ENCODE measurements at places on chromosomes 2 and 18.

DNA sequence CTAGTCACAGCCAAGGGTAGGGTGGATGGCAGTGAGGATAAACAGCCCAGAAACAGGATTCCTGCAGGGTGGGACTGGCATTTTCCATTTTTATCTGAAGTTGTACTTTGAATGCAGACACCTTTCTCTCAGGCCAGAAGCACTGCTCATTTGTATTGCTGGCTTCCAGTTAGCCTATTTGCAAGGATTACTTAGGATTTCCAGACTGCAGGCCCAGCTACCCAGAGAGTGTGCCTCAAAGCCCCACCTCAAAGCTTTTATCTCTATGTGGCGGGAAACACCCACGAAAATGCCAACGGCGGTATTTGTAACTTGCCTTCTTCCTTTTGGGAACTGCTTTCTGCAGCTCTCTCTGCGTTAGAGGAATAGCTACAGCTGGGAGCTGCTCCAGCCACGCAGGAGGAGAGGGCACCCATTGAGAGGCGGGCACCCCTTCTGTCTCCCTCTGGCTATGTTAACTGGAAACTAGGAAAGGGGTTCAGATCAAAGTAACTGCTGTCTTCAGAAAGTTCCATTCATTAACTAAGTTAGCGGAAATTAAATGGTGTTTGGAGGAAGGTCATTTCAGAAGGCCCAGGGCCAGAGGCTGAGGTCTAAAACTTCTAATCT lies 144.9 kb downstream of the TGIF1 start:
- DNase-seq, result no peak

DNA sequence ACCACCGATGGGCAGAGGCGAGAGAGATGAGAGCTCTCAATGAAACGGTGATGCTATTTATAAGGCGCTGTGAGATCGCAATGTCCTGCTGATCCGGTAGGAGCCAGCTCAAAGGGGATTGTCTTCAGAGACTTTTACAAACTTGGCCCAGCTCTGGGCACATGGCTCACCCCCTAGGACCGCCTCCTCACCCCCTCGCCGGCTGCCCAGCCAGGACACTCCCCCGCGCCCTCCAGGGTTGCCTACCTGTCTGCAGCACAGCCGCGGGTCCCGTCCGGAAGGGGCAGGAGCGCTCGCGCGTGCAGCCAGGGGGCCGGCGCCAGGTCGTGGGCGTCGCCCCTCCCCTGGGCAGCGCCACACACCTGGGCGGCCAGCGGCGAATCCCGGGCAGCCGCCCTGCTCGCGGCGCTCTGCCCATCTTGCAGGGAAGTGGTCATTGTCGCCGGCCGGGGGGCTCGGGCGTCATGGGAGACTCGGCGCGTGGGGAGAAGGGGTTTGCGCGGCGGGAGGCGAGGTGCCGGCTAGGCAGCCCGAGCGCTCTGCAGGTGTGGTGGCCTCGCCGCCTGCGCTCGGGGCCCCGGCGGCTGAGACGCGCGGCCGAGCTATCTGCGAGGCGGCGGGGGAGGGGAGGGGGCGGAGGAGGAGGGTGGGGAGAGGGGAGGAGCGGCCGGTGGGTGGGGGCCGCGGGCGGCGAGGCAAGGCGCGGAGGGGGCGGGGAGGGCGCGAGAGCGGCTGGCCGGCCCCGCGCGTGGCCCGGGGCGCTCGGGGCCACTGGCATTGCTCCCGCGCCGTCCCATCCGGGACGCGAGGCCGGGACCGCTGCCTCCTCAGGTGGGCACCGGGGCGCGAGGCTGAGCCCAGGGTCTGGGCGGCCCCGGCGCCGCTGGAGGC lies at the start of gene GRB14:
GRB14 (minus strand) TSS at position 610 of the 891 bp plus-strand sequence; CDS start at position 437, 173 bp downstream.
- no peak for DNase-seq

- DNase-seq, result no peak
Observed at GRCh38 chr2:219059375-219059724, 1.4 kb downstream of the IHH start.

GRCh38 chr2:223467196-223467595 lies 135.0 kb downstream of the SCG2 start:
- no peak for DNase-seq

DNA sequence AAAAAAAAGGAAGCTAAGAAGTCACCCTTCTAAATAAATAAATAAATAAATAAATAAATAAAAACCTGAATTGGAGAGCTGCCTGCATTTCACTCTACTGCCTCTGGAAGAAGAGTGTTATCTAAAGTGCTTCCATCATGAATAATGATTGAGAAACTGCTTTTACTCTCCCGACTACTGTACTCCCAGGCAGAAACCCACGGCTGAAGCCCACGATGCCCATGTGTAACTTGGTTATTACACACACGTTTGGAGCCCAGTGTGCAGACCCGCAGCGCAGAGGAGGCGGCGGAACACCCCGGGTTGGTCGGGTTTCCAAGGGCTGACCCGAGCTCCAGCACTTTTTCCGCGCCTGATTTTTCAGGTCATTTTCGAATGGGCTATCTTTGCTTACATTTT lies 697 bp upstream of the SPATS2L start:
- DNase-seq, result no peak

DNA sequence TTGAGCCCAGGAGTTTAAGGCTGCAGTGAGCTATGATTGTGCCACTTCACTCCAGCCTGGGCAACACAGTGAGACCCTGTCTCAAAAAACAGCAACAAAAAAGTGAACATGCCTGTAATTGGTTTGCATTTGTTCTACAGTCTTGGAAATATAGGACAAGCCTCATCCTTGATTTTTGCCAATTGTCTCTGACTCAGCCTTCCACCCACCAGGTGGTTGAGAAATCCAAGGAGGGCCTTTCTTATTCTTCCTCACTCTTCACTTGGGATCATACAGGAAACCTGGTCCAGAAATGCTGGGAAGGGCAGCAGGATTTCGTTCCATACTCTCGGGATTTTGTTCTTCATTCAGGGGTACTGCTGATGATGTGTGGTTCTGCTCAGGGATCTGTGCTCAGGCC lies 94.6 kb downstream of the CDC42EP3 start:
- no peak for DNase-seq

GRCh38 chr2:102062802-102063201 lies 71.0 kb downstream of the IL1R2 start:
- DNase-seq, result no peak

DNA sequence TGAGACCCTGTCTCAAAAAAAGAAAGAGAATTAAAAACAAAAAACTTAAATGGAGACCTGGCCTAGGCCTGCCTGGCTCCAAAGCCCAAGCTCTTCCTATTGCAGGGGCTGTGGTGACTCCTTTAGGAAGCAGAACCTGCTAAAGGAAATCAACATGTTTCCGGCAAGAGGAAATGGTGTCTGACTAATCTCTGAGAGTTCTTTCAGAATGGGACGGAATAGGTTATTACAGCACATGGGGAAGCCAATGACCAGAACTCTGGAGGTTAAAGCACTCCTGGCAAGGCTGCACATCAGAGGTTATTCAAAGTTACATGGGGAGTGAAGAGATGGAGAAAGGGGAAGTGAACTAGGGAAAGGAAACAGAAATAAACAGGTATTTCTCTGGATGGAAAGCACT lies 21.4 kb downstream of the KIF3C start:
- no peak for DNase-seq

GRCh38 chr2:150578481-150578880 lies 91.0 kb upstream of the RND3 start:
- no peak for DNase-seq

DNA sequence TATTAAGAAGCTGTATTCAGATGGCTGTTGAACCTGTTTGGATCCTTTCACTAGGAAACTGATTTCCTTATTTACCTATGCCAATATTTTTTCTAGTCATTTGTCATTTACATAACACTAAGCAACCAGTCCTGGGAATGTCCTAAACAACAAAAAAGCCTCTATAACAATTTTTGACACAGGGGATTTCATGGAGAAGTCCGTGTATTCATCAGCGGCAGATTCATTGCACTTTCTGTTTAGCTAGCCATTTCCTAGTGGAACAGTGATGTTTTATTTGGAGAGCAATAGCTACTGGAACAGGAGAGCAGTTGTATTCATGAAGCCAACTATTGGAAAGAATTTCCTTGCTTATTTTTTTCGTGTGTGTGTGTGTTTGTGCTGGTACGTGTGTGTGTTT lies 604.3 kb upstream of the POU3F3 start:
- no peak for DNase-seq

- no peak for DNase-seq
Observed at GRCh38 chr18:23183411-23184150, 48.3 kb downstream of the CABLES1 start.

GRCh38 chr2:172655091-172655837 lies 80.4 kb upstream of the RAPGEF4 start:
- DNase-seq, result no peak

DNA sequence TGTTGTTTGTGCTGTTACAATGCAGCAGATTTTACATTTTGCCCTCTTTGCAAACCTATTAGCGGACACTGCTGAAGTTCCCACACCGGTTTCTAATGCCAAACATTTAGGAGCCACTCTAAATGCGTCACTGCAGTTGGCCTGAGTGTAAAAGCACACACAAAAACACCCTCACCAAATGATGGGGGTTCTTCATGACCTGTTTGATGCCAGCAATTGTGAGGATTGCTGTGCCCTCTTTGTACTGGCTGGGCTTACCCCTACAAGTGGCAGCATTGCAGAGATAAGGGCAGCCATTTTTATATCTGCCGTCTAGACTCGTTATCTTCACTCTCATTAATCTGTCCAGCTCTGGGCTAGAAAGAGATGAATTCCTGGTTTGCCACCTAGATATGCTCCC lies 85.3 kb downstream of the NRP2 start:
- no peak for DNase-seq

GRCh38 chr2:127670055-127670956 lies 5.0 kb downstream of the LIMS2 start:
- DNase-seq, result no peak

DNA sequence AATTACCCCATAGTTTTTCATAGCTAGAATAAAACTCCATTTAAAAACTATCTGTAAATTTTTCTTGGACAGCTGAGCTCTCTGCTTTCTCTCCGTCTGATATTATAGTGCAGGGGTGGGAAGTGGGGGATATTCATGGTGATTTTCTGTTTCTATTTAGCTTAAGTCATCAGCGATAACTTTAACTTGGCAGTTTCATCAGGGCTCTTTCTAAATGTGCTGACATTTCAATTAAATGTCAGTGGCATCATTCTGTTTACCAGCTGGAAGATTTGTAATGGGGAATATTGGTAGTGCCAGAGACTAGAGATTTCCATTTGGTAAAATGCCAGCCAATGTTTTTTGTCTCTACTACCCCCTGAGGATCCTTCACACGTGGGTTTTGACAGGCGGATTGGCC lies 53.5 kb upstream of the CAPN13 start:
- no peak for DNase-seq

DNA sequence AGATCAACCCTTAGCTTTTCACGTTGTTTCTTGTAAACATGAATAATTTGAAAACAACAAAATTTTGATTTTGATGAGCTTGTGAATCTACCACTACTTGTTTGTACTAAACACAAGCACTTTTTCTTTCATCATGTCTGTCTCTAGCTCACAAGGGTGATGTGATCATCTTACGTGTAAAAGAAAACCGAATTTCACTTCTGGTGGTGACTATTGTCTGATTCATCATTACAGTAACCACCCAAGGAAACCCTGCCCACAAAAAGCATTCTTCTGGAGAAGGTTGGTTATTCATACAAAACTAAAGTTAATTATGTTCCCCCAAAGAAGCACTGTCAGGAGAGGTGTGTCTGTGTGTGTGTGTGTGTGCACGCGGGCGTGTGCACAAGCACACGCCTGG lies 285.4 kb downstream of the ZNF516 start:
- DNase-seq, result no peak

- no peak for DNase-seq
Observed at GRCh38 chr2:407630-408029, 119.7 kb upstream of the ALKAL2 start.

- no peak for DNase-seq
Observed at GRCh38 chr2:232448304-232448690, 7.7 kb upstream of the ALPI start.

DNA sequence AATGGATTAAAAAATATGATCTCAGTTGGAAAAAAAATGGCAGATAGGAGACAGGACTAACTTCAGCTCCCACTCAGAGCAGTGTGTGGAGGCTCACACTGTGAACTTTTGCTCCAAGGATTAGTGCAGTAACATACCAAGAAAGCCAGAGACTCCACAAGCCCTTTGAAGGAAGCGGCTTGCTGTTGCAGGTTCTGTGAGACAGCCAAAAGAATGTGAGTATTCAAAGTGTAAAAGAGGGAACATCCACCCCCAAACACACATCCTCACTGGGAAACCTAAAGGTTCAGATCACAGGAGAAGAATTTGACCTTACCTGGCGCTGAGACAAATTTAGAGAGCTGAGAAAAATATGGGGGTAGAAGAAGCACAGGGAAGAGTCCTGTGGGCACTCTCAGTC lies 77.5 kb downstream of the FAM171B start:
- no peak for DNase-seq

DNA sequence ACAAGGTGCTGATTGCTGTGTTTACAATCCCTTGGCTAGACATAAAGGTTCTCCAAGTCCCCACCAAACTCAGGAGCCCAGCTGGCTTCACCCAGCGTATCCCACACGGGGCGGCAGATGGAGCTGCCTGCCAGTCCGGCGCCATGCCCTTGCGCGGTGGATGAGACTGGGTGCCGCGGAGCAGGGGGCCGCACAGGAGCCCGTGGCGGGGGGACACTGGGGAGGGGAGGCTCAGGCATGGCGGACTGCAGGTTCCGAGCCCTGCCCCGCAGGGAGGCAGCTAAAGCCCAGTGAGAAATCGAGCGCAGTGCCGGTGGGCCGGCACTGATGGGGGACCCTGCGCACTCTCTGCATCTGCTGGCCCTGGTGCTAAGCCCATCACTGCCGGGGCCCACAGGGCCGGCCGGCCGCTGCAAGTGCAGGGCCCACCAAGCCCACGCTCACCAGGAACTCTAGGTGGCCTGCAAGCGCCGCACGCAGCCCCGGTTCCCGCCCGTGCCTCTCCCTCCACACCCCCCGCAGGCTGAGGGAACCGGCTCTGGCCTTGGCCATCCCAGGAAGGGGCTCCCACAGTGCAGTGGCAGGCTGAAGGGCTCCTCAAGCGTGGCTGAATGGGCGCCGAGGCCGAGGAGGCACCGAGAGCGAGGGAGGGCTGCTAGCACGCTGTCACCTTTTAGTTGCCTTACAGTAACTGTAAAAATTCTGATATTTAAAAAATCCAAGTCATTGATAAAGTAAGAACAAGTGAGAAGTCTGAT lies 930.0 kb upstream of the FSHR start:
- DNase-seq, result no peak

GRCh38 chr2:191539068-191539467 lies 138.9 kb upstream of the NABP1 start:
- no peak for DNase-seq

DNA sequence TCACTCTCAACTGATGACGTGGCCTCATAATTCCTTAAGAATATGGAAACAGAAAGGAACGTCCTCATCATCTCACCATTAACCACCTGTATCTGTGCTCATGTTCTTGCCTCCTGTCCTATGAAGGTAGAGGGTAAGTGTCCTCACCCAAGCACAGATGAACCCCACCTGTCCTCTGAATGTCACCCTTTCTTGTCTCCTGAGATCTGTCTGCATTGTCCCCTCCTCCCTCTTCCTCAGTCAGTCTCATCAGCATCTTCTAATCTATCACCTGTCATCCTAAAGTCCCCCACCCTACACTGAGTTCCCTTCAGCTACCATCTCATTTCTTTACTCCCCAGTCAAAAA lies 39.4 kb upstream of the LPIN2 start:
- no peak for DNase-seq
